ENCODE measurements at places on chromosomes 1 and 21.
A peak's percentile ranks its signal among the peaks of the same experiment; 100 is the strongest.

- no peak for DNase-seq
Observed at GRCh38 chr21:44943686-44944550, 4.1 kb downstream of the SLX9 start.

GRCh38 chr1:24966724-24967346, 36.8 kb upstream of the RUNX3 start:
- peak; percentile 72 for DNase-seq

DNA sequence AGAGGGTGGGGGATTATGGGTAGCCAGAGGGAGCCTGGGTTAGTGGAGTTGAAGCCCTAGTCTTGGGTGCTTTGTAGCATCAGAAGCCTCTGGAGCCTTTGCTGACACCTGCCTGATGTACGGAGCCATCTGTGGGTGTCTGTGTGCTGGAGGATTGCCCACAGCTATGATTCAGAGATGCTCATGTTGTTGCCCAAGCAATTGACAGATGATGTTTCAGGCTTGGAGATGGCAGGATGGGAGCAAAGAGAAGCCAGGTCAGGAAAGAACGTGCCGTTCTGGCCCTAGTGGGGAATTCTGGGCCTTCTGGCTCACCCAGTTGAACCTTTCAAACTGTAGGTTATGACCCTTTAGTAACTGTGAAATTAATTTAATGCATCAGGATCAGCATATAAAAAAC, 27.6 kb downstream of the COQ8A start:
- no peak for DNase-seq

DNA sequence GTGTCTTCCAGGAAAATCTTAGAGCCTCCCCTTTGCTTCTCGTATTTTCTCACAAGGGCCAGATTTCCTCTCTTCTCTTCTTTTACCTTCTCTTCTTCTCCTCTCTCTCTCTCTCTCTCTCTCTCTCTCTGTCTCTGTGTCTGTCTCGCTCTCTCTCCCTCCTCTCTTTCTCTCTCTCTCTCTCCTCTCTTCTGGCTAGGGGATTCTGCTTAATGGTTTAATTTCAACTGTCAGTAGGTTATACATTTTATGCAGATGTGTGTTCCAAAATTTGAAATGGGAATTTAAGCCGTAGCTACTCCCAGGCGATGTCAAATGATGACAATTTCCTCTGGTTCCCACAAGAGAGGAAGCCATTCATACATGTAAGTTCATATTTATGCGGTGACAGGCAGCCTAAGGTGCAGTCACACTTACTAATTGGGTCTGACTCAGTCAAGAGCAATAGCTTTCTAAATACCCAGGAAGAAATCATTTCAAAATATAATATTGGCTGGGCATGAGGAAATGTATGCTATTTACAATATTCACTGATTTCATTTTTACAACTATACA, 1.4 kb downstream of the DSCAM start:
- peak; percentile 40 for DNase-seq

- DNase-seq, result no peak
Observed at GRCh38 chr1:8424539-8425116, 106.7 kb downstream of the SLC45A1 start.

DNA sequence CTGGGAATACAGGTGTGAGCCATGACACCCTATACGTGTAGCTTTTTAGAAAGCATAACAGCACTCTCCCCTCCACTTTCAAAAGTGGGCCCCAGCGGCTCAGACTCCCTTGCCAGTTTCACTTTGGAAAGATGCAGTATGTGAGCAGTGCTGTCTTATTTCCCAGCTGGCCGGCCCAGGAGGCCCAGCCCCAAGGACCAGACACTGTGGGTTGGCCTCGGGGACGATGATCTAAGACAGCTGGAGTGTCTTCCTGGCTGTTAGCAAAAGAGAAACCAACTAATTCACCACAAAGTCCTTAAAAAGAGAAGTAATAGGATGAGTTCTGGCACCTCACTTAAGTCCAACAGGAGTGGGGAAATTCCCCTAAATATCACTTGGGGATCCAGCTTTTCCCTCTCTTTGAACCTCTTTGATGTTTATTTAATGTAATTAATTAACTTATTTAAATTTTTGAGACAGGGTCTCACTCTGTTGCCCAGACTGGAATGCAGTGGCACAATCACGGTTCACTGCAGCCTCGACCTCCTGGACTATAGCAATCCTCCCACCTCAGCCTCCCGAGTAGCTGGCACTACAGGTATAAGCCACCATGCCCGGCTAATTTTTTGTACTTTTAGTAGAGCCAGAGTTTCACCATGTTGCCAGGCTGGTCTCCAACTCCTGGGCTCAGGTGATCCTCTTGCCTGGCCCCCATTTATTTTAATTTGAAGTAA, 17.6 kb upstream of the CLIC4 start:
- DNase-seq, result peak; percentile 80

- no peak for DNase-seq
Observed at GRCh38 chr1:45499415-45499769, 481 bp downstream of the CCDC163 start.

DNA sequence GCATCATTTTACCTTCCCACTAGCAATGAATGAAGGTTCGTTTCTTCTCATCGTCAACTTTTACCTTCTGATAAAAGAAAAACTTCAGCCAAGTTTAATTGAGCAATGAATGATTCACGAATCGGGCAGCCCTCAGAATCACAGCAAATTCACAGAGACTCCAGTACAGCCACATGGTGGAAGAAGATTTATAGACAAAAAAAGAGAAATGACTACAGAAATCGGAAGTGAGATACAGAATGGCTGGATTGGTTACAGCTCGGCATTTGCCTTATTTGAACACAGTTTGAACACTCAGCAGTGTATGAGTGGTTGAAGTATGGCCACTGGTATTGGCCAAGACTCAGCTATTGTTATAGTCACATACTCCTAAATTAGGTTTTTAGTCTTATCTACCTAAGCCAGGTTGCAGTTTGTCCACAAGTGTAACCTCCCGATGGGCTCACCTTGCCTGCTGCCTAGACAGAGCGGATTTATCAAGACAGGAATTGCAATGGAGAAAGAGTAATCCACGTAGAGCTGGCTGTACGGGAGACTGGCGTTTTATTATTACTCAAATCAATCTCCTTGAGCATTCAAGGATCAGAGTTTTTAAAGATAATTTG, 15.3 kb downstream of the AK4 start:
- DNase-seq, result no peak

GRCh38 chr1:153903841-153904455, 18.8 kb downstream of the GATAD2B start:
- no peak for DNase-seq

GRCh38 chr1:20867847-20868246, 80.7 kb upstream of the HP1BP3 start:
- DNase-seq, result peak; percentile 8

DNA sequence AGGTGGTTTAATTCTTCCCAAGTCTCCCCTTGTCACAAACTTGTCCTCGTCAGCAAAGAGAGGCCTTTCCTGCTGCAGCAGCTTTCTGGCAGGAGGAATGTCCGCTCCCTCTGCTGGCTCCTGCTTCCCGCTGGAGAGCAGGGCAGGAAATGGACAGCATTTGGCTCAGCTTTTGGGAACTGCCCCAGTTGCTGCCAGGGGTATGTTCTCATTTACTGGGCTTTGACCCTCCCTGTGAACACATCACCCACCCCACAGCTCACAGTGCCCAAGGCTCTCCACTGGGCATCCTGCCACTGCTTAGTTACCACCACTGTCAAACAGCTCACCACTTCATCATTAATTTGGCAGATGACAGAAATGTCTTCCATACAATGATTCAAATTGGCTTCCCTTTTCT, 75.4 kb downstream of the MRPL37 start:
- DNase-seq, result peak; percentile 46

DNA sequence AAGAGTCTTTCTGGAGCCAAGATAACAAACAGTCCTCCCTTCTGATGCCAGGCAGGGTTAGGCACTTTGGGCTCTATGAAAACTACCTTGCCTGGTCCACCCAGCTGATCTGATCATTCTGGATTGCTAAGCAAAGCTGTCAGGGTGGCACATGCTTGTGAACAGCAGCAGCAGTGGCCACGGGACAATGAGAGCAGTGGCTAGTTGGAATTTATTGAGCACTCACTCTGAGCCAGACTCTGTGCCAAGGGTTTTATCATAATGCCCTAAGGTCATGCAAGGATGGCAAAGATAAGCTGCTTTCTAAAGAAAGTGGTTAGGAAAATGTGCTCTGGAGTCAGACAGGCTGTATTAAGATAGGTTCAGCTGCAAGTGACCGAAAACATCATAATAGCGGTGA, 390.4 kb upstream of the VAMP3 start:
- DNase-seq, result no peak

DNA sequence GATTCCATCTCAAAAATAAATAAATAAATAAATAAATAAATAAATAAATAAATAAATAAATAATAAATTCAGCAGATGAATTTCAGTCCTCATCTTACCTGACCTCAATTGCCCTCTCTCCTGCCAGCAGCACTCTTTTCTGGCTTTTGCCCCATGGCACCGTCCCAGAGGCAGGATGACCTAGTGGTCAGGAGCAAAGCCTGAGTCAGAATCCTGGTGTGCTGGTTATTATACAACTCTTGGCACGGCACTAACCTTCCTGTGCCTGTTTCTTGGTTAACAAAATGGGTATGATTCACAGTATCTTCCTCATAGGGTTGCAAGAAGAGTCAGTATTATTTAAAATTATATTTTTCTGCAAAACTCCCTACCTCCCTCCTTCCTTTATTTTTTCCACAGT, 43.0 kb downstream of the NKAIN1 start:
- DNase-seq, result peak; percentile 44

GRCh38 chr1:67978890-67979516, 71.4 kb downstream of the DIRAS3 start:
- DNase-seq, result peak; percentile 61

- DNase-seq, result no peak
Observed at GRCh38 chr1:8947127-8947691, 1.5 kb downstream of the CA6 start.

DNA sequence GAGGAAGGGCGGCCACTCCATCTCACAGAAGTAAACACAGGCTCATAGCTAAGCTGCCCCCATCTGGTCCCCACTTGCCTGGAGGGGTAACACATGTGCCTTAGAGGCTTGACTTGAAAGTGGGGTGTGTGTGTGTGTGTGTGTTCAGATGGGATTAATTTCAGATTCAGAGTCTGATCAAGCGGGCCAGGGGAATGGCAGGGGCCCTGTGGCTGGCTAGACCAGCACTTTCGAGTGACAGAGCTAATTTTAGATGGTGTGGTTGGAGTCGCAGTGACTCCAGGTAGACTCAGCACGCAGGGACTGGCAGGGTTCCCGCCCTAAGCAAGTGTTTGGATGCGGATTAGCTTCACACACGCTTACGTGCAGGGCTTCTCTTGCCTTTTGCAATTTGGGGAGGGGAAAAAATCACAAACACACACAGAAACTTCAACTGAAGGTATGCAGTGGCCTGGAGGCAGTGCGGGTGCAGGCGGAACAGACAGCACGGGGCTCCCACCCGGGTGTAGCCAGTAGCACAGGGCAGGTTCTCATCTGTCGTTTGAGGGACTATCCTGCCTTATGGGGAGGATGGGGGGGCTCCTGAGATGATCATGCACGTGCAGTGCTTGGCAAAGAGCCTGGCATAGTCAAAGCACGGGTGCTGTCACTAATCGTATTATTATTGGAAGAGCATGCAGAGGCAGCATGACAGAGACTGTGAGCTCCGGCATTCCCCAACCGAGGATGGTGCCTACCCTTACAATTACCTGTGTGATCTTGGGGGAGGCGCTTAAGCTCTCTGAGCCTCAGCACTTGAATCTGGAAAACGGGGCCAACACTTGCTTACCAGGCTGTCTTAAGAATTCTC, 1.3 kb downstream of the EDN2 start:
- no peak for DNase-seq

DNA sequence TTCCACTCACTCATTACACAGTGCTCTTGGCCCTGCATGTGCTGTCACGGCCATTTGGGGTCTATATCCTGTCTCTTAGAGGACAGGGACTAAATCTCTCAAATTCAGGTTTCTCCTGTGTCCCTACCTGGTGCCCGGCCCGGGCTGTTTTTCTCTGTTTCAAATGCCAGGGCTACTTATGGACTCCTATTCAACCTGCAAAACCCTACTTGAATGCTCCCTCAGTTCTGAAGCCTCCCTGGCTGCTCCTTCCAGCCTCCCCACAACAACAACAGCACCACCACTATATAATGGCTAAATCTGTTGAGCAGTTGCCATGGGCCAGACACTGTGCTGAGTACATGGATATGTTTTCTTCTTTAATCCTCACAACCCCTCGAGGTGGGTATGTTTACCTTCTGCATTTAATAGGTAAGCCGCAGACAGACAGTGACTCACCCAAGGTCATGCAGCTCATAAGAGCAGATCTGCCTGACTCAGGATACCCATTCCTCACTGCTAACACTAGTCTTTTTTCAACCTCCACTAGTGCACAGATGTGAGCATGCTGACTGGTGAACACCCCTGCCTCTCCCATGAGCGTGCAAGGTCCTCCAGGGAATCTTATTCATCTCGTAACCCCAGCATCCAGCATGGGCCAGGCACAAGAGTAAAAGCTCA, 29.9 kb downstream of the DHRS3 start:
- peak; percentile 51 for DNase-seq

DNA sequence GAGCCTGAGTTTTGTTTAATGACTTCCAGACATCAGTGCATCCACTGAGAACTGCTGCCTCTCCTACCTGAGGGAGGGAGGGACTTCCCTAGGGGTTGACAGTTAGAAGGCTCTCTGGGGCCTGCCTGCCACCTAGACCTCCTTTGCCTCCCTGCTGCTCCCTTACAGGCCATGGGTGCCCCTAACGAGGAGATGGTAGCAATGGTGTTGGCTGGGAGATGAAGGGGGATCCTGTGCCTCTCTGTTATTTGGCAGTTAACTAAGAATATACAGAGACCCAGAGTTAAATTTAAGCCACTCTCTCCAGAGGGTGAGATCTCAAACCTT, 66.1 kb downstream of the UBE2U start:
- DNase-seq, result no peak
